ENCODE measurements at places on chromosomes 12 and 14.

GRCh38 chr12:53070877-53071492 is 8.2 kb downstream of the SPRYD3 start:
- no peak for DNase-seq

- DNase-seq, result no peak
Measured at GRCh38 chr12:4331221-4331620, 10.2 kb downstream of the TIGAR start.

DNA sequence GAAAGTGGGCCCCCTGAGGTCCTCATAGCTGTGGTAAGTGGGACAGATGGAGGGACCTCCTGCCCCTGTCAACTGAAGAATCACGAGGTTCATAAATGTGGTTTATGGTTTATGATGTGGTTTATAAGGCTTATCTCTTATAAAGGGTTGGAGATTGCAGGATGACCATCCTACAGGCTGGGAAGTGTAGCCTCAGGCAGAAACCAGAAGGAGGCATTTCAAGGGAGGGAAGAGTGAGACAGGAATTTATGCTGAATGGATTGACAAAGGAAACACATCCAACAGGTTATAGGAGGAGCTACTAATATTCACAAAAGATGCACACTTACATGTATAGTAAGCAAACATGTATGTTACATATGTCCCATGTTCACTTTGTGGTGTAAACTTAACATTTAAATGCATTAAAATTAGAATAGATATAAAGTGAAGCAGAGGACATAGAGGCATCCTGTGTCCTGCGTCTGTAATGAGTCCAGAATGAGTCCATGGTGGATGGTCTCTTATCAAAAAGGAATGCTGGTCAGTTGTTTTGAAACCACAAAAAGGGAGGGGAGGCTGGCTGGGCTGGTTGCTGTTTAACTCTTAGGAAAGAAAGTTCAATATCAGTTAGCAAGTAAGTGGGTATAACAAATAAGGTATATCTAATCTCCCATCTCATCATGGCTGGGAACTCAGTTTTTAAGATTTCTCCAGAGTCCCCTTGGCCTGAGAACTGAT is 149.0 kb upstream of the RMST start:
- no peak for DNase-seq

- no peak for DNase-seq
Measured at GRCh38 chr14:65940056-65940735, 527.7 kb downstream of the FUT8 start.

DNA sequence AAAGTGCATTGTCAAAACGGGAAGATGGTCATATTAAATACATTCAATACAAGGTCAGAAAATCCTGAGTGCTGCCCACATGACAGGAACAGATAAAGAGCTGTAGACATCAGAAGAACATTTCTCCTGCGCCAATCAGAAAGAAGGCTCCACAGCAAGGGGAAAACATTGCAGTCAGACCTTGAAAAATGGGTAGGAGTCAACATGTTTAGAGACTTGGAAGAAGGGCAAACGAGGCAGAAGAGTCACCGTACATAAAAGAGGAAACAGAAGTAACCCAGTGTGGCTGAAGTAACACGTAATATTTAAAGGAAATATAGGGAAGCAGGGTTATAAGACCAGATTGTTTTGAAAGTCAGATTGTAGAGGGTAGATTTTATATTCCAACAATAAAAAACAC is 11.9 kb downstream of the SPPL3 start:
- no peak for DNase-seq

DNA sequence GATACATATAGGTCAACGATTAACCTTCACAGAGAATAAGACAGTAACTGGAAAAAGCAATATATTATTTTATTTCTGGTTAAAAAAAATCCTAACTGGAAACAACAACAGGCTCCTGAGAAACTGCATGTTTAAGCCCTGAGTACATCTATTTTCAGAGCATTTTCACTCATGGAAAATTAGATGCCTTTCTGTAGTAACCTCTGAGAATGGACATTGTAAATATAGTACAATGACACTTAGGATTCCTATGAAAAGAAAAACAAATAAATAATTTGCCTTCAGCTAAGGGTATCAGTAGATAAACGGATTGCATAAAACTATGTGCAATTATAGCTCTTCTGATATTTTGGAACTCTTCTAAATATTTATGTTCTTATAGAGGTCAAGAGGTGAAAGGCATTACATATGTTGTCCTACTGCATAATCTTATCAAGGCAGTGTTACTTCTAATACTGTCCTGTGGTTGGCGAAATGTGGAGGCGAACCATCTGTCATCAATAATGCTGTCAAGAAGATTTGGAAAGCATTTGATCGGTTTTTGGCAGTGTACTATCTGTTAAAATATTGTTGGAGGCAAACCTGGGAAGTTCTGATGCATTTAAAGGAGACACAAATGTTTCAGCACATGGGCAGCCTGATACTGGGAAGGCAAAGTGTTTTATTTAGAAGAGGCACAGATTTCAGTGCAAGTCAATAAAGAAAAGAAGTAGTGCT is 381.8 kb downstream of the BTG1 start:
- DNase-seq, result no peak

- DNase-seq, result no peak
Measured at GRCh38 chr12:26425587-26426260, 230.4 kb downstream of the SSPN start.

DNA sequence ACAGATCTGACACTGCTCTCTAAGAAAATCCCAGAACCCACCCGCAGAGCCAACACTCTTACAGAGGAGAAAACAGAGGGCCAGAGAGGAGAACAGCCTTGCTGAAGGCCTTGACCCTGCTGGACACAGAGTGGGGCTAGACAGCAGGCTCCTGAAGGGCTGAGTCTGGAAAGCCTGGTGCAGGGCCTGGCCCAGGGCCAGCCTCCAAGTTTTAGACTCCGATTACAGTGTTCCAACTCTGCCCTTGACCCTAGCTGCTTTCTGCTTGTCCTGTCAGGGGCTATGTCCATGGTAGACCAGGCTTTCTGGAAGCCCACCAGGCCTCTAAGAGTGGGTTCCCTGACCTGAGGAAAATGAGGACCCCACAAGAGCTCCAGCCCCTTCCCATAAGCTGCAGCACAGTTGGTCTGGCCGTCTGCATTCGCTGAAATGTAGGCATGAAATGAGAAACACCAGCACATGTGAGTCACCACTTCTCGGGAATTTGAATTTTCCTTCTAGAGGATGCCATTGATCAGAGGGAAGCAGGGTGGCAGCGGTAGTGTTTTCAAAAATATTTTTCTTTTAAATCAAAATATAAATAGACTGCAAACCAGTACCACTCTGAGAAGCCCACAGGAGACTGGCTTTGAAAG is 154.4 kb downstream of the CALM1 start:
- no peak for DNase-seq

GRCh38 chr14:101246894-101247841 is 314.1 kb upstream of the DIO3 start:
- no peak for DNase-seq

- DNase-seq, result peak; percentile 4
Measured at GRCh38 chr14:33839193-33840076, 111.4 kb downstream of the EGLN3 start.

GRCh38 chr14:77006132-77006531 is 22.4 kb downstream of the IRF2BPL start:
- DNase-seq, result no peak

- DNase-seq, result no peak
Measured at GRCh38 chr12:83451189-83451588, 764.5 kb downstream of the TMTC2 start.

DNA sequence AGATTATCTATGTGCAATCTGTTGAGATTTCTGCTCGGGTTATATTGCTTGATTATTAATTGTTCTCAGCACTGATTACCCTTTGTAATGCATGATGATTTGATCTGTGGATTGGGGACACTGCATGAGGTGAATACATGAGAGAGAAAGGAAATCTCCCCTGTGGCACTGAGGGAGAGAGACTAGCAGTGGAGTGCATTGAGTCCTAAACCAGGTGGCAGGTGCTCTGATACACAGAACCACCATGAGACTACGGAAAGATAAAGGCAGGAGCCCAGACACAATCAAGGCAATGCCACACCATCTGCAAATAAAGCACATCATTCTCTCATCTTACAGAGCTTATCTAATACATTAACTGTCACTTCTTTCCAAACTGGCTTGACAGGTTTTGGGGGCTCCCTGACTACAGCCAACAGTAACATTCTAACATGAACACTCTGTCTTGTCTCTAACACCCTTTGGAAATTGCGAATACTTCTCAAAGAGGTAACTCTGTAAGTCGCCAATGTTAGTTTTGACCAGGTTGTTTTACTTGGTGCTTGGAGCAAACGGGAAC is 37.6 kb upstream of the TSPAN8 start:
- DNase-seq, result no peak

DNA sequence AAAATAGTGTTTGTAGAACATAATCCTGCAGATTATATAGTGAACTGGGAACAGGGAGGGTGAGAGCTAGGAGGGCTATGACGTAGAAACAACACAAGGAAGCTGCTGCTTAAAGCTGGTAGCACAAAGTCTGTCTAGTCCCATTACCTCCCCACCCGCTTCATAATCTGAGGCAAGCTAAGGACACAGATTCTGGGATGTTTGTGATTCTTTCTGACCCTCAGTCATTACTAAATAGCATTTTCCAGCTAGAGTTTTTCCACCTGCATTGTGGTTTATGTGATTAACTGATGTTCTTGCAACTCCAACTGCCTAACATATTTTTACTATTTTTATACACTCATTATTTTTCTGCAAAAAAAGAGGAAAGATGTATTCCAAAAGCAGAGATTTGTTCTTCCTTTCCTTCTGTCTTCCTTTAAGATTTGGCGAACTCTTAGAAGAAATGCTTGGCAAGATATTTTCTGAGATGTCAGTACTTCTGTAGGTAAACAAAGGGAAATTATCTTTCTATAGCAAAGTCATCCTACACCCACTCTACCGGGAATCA is 293.2 kb upstream of the FAR2 start:
- no peak for DNase-seq

DNA sequence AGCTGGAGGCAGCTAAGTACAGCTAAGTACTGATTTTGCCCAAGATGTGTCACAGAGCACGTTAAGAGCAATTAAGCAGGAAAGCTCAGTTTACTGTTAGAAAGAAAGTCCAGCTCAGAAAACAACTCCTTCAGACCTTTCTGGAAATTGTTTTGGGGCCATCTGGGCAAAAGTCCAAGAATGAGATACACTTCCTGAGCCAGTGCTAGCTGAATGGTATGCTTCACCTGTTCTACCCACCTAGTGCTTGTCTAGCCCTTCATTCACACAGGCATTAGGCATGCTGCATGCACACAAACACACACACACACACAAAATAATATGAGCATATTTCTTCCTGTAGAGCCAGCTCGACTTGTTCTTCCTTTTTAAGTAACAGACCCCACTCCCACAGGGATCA is 6.6 kb upstream of the IKZF4 start:
- DNase-seq, result no peak

GRCh38 chr14:36654794-36655381 is 6.8 kb upstream of the PAX9 start:
- DNase-seq, result no peak

DNA sequence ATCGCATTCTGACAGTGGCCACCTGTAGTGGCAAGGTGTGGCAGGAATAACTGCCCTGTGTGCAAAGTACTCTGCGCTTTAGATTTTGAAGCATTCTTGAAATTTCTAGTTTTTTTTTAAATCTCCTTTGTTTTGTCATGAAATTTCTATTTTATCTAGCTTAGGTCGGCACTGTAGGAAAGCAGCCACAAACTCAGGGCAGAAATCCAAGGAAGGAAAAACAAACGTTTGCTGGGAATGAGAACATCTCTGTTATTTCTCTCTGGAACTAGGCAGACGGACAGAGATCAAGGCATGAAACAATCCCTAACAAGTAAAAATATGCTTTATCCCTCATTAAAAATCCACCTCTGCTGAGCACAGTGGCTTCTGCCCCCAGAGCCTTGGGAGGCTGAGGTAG is 1.3 kb upstream of the NR2C1 start:
- DNase-seq, result no peak
